ENCODE measurements at places on chromosomes 4 and X. TPM values are rescaled to one million over a fixed set of nuclear protein-coding genes. Genes with fewer than 3 reads are reported as not detected.
A peak's percentile ranks its signal among the peaks of the same experiment; 100 is the strongest.

Gene DCAF8L2
- not detected for total RNA-seq

Gene HTN1
- total RNA-seq: not detected

Gene PQBP1
- 57.0 TPM for total RNA-seq

GRCh38 chr4:78056265-78057129 is 626 bp upstream of the FRAS1 start:
- peaks cover 29% of the 10 kb centered on the region for H3K27me3 ChIP-seq
- DNase-seq: peak; percentile 74
- H3K36me3 ChIP-seq: no peaks in the 10 kb centered on the region
- H3K27ac ChIP-seq: no peak overlapping the region
- peaks cover 3% of the 10 kb centered on the region for H3K4me1 ChIP-seq

- no peak for DNase-seq
- peaks cover 3% of the 10 kb centered on the region for H3K27me3 ChIP-seq
- H3K4me3 ChIP-seq: no peak overlapping the region
- no peak overlapping the region for H3K27ac ChIP-seq
Observed at GRCh38 chr4:121957266-121957665, 5.4 kb upstream of the TRPC3 start.

- no peaks in the 10 kb centered on the region for H3K27me3 ChIP-seq
- no peaks in the 10 kb centered on the region for H3K4me1 ChIP-seq
- DNase-seq: peak; percentile 18
- no peak overlapping the region for H3K27ac ChIP-seq
Observed at GRCh38 chr4:73127839-73128453, 58.4 kb upstream of the COX18 start.

- H3K27me3 ChIP-seq: no peaks in the 10 kb centered on the region
Observed at GRCh38 chrX:45009371-45010000, 136.5 kb downstream of the KDM6A start.
